ENCODE measurements at places on chromosomes 3 and 15. TPM values are rescaled to one million over a fixed set of nuclear protein-coding genes. Genes with fewer than 3 reads are reported as not detected.

Gene WDR93
- 0.13 TPM for total RNA-seq

Gene TP63
- total RNA-seq: 0.72 TPM

Gene DNAH1
- 44.2 TPM for total RNA-seq

Gene PPARG
- not detected for total RNA-seq

Gene IMPG2
- total RNA-seq: 0.88 TPM

Gene GASK1A
- total RNA-seq: not detected

Gene PLS1
- 1.6 TPM for total RNA-seq

Gene TTLL13
- total RNA-seq: 1.0 TPM

Gene GABRA5
- total RNA-seq: not detected

Gene SEMA3F
- total RNA-seq: not detected

Gene TGM5
- not detected for total RNA-seq

Gene EXD1
- not detected for total RNA-seq

Gene TRIP4
- 21.7 TPM for total RNA-seq

Gene ERC2
- not detected for total RNA-seq

Gene SEC62
- 95.6 TPM for total RNA-seq

Gene MRPS11
- 17.0 TPM for total RNA-seq

Gene LYZL4
- not detected for total RNA-seq

Gene GOLGA8S
- total RNA-seq: 0.30 TPM

Gene CLDN1
- total RNA-seq: not detected

Gene POLQ
- total RNA-seq: 0.23 TPM

Gene COLQ
- total RNA-seq: 11.4 TPM

Gene PLIN1
- 0.25 TPM for total RNA-seq

Gene ACTR8
- 47.3 TPM for total RNA-seq

Gene FGF12
- 0.22 TPM for total RNA-seq
